NAMALWA (cell line): ENCODE measurements at places on chromosomes 4 and X.

DNA sequence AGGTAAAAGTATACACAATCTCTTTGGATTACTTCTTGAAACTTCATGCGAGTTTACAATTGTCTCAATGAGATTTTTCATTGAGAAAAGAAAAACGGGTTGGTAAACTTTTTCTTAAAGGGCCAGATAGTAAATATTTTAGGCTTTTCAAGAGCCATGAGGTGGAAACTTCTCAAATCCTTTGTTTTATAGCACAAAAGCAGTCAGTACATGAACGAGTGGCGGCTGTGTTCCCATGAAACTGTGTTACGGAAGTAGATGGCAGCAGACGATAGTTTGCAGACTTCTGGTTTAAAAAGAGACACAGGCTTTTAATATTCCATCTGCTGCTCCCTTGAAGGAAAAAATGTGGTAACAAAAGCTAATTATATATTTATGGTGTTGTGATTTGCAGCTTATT, 332.0 kb downstream of the TENM3 start:
- no peak for DNase-seq

- no peak for DNase-seq
Observed at GRCh38 chrX:104565791-104566680, at the start of gene IL1RAPL2. IL1RAPL2 (plus strand) TSS chrX:104566199.

GRCh38 chr4:11106759-11107158, 321.9 kb downstream of the HS3ST1 start:
- DNase-seq = no peak

GRCh38 chrX:120111611-120112010, 4.1 kb downstream of the RHOXF1 start:
- DNase-seq = no peak

DNA sequence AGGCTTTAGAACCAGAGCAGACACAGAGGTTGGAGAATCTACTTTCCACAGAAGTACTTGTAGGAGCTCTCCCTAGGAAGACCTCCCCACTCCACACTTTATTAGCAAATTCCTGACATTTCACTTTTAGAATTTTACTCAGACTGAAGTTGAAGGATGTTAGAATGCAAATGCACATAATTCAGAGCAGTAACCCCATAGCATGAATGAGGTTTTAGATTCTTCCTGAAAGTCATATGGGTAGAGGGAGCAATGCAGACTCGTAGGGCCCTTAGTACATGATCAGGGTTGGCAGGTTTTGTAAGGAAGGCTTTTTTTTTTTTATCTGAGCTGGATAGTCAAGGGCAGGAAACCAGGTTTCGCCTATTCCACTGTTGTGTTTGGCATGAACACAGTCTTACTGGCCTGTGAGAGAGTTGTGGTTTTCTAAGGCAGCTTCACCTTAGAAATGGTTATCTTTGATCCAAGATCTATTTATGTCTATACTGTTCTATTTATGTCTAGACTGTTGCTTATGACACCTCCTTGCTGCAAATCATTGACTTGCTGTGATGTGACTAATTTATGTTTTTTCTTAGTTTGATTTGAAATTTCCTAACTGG, 48.9 kb downstream of the SPATA18 start:
- no peak for DNase-seq

DNA sequence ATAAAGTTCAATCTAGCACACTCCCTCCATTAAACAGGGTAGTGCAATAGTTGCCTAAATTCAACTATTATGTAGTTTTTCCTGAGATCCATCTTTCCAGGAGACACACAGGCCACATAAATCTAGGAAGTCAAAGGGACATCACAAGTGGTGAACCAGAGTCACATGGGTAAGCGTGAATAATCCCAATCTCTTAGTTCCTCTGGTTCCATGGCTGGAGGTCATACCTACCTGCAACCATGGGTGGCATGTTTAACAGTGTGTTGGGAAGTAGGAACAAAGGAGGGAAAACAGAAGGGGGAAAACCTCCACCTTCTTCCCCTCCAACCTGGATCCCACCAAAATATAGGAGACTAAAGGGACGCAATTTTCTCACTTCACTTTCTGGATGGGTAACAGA, 2651.6 kb downstream of the ARAP2 start:
- DNase-seq = no peak

- DNase-seq = no peak
Observed at GRCh38 chr4:63619771-63620170, 789.5 kb downstream of the TECRL start.

DNA sequence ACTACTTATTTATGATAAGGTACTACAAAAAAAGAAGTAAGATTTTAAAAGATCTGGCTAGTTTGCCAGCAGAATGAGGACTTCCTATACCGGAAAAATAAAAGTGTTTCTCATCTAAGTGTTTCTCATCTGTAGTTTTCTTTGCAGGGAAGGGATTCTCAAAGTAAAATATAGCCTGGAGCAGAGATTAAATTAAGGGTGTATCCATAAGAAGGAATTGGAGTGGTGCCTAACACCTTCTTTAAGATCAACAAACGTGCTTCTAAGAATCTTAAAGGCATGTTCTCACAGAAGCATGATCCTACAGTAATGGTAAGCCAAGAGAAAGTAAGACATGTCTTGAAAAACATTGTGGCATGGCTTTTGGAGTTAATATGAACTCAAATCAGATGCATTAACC, 528.2 kb downstream of the GBA3 start:
- DNase-seq = no peak

DNA sequence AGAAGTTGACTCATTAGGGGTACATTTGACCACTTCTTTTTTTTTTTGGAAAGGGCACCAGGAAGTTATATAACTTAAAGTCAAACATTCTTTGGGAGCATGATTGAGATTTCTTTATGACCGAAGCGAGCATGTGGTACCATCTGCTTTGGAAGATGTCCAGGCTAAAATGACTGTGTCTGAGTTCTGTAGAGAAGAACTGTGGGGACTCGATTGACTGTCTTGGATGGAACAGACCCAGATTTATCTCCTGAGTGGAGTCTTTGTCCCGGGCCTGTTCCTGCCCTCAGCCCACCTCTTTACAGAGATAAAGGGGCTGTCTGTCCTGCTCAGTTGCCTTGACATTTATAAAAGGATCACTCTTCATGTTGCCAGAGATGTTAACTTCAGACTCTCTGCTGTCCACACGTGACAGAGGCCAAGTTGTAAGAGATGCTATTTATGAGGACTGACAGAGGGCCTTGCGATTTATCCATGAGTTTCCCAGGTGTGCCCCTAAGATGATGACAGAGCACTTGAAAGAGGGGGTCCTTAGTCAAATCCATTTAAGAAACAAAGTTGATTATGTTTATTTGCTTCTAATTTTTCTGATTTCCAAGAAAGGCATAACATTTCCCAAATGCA, 16.8 kb downstream of the SMIM20 start:
- DNase-seq = no peak

GRCh38 chr4:147398556-147398955, 82.3 kb upstream of the EDNRA start:
- DNase-seq = no peak

DNA sequence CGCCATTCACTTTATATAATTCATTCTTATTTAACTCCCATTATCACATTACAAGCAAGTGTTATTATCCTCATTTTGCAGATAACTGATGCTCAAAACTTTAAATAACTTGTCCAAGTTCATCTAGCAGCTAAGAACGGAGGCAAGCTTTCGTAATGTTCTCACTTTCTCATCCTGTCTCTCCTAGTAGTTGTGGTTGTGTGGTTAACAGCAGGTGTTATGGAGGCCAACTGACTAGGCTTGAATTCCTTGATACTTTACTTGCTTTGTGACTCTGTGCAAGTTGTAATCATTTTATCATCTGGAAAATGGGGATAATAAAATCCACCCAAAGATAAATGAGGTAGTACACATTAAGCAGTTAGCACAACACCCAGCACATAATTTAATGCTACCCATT, 109.9 kb upstream of the PTPN13 start:
- no peak for DNase-seq

DNA sequence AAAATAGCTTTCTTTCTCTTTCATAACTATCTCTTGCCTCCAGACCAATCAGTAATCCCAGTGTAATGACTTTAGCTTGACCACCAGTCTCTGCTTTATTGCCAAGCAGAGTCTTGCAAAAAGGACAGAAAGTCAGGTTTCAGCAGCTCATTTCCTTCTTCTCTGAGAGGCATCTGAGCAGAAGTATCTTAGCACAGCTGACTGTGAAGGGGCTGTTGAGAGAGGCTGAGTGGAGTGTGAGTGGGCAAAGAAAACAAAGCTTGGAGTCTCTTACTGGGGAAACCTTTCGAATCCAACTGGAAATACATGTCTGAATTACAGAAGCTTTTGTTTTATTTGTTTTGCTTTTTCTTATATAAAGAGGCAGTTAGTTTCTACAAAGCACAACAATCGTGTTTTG, 170.3 kb upstream of the IGFBP7 start:
- DNase-seq = no peak

DNA sequence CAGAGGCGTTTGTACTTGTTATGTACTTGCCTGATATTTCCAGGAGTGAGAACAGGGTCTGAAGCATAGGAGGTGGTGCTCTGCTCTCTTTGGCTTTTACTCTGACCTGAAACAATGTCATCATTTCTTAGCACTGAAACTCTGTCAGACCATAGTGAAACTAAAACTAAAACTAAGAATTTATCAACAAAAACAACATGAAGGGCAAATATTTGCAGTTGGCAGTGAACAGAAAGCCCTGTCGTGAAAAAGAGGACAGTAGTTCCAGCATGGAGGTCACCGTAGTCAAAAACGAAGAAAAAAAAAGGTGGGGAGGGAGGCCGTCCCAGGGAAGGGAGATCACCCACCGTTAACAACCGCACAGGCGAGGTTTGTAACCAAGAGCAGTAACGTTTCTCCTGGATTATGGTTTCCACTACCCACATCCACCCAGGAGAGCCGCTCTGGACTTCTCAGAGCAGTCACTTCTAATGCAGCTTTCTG, 97.5 kb downstream of the ANK2 start:
- DNase-seq = no peak

- DNase-seq = no peak
Observed at GRCh38 chrX:27815209-27815608, 7.4 kb downstream of the MAGEB10 start.
